ENCODE measurements at places on chromosomes 13 and 19.

DNA sequence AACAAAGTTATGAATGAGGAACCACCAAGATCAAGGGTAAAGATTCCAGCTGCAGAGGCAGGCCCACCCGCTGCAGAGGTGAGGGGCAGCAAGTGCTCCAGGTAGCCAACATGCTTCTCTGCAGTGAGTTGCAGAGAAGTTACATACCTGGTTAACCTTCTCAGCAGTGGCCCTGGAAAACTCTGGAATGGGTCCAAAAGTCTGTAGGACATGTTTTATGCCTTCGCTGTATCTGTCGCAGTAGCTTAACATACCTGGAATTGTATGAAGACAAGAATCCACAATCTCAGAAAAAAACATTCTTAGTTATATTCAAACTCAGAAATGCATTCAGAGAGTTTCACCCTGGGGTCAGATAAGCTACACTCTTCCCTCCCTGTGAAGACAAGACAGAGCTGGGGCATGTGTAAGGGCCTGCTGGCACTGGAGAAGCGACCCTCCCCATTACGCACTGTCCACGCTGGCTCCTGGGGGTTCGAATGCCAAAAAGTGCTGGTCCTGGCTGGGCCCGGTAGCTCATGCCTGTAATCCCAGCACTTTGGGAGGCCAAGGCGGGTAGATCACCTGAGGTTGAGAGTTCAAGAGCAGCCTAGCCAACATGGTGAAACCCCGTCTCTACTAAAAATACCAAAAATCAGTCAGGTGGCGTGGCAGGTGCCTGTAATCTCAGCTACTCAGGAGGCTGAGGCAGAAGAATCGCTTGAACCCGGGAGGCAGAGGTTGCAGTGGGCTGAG is 121.0 kb downstream of the CRYL1 start:
- DNase-seq = no peak

DNA sequence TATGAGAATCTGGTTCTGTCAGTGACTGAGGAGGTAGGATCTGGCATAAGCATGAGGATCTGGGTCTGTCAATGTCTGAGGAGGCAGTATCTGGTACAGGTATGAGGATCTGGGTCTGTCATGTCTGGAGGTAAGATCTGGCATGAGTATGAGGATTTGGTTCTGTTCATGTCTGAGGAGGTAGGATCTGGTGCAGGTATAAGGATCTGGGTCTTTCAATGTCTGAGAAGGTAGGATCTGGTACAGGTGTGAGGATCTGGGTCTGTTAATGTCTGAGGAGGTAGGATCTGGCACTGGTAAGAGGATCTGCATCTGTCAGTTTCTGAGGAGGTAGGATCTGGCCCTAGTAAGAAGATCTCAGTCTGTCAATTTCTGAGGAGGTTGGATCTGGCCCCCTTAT is 12.4 kb upstream of the PDCD2L start:
- no peak for DNase-seq

GRCh38 chr13:68851026-68851425 is 1256.6 kb upstream of the ATXN8OS start:
- no peak for DNase-seq

DNA sequence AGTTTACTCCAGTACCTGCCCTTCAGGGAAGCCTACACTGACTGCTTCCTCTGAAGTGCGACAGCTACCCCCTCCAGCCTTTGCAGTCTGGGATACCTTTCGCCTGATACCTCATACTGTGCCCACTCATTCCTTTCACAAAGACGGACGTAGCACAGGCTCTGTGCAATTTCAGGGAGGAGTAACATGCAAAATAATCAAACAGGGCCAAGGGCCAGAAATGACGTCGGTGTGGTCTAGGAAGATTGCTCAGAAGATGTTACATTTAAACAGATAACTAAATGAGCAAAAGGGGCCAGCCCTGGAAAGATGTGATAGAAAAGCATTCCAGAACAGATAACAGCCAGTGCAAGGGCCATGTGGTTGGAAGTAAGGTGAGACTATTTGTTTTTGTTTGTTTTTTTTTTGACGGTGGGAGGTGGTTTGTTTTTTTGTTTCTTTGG is 6.6 kb upstream of the DDX39A start:
- no peak for DNase-seq

GRCh38 chr19:38899447-38900201 is at the start of the genes NFKBIB and SIRT2:
Gene NFKBIB (plus strand): TSS chr19:38899969. CDS start chr19:38900033, 64 bp downstream.
Gene SIRT2 (minus strand): TSS chr19:38899618. CDS start chr19:38899521, 97 bp downstream.
- DNase-seq = peak; percentile 99

- no peak for DNase-seq
Measured at GRCh38 chr13:29918845-29919244, 68.4 kb upstream of the UBL3 start.

DNA sequence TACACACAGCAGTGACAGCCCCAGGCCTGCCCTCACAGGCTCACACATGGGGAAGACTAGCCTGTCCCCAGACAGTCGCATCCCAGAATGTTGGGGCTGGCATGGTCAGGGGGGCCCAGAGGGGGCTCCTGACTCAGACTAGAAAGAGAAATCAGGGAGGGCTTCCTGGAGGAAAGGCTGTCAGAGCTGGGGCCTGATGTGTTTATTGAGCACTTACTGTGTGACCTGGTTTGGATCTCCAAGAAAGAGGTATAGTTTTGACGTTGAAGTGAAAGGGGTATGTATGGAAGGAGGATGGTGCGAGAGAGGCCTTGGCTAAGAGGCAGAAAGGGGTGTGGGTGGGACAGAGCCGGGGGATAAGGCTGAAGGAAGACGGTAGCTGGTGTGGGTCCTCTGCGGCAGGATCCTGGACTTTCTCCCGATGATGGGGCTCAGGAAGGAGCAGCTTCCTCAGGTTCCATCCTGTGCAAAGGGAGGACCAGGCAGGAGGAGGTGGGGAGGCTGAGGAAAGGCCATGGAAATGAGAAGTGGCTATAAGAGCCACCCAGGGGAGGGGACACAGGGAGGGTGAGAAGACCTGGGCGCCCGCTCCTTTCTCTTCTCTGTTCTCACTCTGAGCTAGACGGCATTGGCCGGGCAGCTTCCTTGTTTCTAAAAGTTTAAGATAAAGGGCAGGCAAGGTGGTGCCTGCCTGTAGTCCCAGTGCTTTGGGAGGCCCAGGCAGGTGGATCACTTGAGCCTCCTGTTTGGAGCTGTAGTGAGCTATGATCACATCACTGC is 16.1 kb upstream of the BCL3 start:
- DNase-seq = no peak

DNA sequence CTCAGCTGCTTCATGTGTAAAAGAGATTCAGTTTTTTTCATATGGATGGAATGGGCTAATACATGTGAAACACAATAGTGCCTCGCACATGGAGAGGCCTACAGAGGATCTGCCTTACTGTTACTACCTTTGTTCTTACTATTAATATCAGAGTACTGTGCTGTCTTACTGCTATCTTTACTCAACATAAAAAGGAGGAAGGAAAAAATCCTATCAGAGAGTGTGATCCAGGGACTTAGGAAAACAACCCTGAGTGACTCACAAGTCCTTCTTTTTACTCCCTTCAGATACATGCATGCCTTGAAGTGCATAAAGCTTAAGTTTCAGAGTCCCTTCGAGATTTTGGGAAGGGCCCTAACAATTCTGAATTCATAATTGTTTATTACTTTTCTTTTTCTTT is 136.8 kb downstream of the TBC1D4 start:
- no peak for DNase-seq

- DNase-seq = no peak
Measured at GRCh38 chr19:12872255-12872654, 9.0 kb downstream of the DNASE2 start.

GRCh38 chr19:33419788-33420130 is 46.2 kb downstream of the CEBPG start:
- no peak for DNase-seq

DNA sequence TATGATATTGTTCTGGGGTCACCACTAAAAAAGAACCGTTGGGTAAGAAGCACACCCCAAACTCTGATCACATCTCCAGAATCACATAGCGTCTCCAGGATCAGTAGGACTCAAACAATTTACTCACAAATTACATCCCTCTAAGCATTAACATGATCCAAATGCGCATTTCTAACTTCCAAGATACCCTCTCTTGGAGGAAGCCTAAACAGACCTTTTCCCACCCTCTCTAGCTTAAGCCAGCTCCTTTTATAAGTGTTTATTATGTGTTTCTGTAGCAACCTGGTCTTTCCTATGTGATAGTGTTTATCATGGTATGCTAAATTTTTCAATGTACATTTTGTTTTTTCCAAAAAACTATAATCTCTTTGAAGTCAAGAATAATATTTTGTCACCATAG is 1846.5 kb downstream of the OLFM4 start:
- no peak for DNase-seq

DNA sequence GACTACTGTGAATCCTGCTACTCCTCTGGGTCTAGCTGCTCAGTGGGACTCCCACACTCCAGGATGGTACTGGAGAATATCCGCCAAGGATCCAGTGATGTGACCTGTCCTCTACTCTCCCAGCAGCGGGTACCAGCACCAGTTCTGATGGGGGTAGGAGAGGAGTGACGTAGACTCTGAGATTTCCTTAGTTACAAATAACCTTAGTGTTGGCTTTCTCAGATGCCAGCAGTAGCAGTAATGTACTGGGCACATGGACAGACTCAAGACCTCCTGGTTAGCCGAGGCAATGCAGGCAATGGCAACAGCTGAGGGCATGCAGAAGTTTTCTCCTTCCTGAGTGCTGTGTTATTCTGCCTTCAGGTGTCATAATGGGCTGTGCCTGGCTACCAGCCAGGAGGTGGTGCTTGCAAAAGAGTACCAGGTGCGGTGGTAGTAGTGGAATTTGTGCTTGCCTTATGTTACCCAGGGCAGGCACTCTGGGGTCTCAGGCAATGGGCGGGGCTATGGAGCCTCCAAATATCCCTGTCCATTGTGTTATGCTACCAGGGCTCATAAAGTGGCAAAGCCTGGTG is 105.3 kb upstream of the KLF5 start:
- DNase-seq = no peak

GRCh38 chr13:62087124-62087523 is 671.5 kb upstream of the PCDH20 start:
- no peak for DNase-seq

DNA sequence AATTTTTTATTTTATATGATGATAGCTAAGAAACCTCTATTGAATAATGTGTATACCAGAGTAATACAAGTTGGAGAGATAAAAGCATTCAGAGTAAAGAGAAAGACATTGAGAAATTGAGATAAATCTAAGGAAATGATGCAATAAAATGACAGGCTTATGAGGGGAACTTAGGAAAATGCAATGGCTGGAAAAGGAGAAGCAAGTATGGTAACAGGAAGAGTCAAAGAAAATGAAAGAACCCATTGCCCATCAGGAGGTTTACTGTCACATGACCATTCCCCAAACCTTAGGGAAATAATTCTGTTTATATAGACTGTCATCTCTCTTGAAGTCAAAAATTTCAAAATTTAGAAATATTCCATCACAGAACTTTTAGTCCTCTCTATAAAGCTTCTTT is 808.0 kb upstream of the PRR20A start:
- no peak for DNase-seq

- no peak for DNase-seq
Measured at GRCh38 chr13:93750676-93751075, 524.1 kb downstream of the GPC6 start.

- DNase-seq = peak; percentile 59
Measured at GRCh38 chr13:91347996-91348905, 764 bp downstream of the MIR17HG start.

- no peak for DNase-seq
Measured at GRCh38 chr19:5903056-5903623, 450 bp downstream of the NDUFA11 start.

GRCh38 chr19:55700813-55701212 is 25.8 kb downstream of the EPN1 start:
- no peak for DNase-seq

- DNase-seq = no peak
Measured at GRCh38 chr19:42850981-42851717, 28.4 kb downstream of the PSG1 start.

GRCh38 chr13:42022796-42023493 is 25.5 kb upstream of the DGKH start:
- DNase-seq = no peak

- no peak for DNase-seq
Measured at GRCh38 chr13:109281017-109281902, 505.1 kb downstream of the IRS2 start.

DNA sequence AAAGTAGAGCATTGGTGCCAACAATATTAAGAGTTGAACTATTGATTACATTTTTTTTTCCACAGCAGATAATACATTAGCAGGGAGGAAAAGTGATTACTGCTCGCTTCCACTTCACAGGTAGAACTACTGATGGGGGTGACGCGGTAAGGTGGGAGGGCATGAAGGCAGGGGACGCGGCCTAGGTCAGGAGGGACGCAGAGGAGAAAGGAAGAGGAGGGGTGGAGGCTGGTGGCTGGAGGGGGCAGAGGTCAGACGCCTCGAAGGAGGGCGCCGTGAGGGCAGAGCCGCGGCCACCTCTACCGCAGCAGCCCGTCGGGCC is 287 bp upstream of the B3GLCT start:
- no peak for DNase-seq

DNA sequence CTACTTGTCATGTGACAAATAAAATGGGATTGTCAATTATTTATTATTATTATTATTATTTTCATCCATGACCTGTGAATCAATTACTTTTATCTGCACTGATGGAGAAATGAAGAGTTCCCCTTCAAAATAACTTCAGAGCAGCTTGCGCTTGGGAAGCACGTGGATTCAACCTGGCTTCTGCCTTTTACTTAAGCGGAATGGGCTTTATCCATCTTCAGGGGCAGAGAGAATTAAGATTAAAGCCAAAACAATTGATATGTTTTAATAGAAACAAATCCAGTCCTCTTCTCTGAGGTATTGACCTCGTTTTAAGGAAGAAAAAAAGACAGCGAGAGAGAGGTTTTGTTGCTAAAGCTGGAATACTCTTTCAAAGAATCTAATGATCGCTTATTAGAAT is 876 bp downstream of the SACS start:
- no peak for DNase-seq

DNA sequence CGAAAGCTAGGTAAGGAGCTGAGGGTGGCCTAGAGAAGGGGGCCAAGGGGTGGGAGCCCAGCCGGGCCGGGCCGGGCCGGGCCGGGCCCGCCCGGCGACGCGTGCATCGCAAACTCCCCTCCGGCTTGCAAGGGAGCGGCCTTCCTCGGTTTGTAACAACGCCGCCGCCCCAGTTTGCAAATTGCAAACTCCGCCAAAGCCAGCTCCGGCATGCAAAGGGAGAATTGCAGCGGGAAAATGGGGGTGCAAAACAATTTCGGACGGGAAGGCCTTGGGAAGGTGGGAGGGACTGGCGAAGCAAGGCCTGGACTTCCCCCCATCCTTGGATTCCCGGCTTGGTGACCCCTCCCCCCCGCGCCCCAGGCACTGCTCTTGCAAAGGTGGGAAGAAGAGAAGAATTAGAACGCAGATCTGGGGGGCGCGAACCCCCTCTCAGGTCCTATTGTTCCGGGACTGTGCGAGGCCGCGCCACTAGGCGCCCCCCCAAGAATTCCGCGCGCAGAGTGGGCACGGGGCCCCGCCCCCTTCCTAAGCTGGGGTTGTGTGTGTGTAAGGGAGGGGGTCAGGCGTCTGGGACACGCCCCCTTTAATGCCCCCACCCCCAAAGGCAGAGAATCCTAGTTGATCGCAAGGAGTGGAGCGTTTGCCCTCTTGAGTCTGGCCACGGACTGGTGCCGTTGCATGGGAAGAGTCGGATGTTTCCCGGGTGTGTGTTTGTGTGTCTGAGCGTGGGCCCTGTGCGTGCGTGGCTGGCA is 926 bp downstream of the PRR12 start:
- peak; percentile 47 for DNase-seq

All from CD4-positive, alpha-beta T cell (primary cell).